ENCODE measurements at places on chromosomes 12 and 14.
A peak's percentile ranks its signal among the peaks of the same experiment; 100 is the strongest.

- no peak for DNase-seq
These were observed 933.1 kb upstream of the FBXO33 start for GRCh38 chr14:40365305-40365704.

- DNase-seq = no peak
These were observed 19.9 kb downstream of the TTC7B start for GRCh38 chr14:90796329-90796728.

GRCh38 chr14:31578266-31578665, 17.1 kb downstream of the NUBPL start:
- no peak for DNase-seq

DNA sequence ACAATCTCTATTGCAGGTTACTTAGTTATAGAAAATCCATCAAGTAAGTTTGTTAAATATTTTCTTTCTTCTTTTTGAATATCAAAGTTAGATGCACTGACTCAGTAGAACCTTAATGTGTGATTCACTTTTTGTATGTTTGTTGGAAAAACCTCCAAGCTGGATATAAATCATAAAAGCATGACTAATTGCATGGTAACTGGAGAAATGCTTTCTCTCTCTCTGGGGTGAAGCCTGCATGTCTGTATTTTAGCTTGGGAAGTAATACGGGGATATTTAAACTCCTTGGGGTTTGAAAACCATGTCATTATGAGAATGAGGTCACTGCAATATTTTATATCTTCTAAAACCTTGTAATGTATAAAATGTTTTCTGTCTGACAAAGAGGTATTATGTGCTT, 58.6 kb upstream of the MYF6 start:
- no peak for DNase-seq

- no peak for DNase-seq
These were observed 644 bp upstream of the PPP4R4 start for GRCh38 chr14:94173471-94173884.

DNA sequence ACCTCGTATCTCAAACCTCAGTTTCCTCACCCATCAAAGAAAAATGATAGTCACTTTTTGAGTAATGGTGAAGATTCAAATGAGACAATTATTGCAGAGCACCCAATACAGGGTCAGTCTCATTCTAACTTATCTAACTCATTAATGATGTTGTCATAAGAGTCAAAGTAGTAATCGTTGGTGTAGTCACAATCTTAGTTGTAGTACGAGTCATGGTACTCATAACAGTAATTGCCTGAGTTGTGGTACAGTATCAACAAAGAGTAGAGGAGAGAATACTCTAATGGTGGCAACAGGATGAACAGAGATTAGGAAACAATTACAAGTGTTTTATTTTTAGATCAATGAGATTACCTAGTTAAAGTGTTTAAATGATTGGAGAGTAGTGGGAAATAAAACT, 93.6 kb upstream of the TMTC2 start:
- no peak for DNase-seq

DNA sequence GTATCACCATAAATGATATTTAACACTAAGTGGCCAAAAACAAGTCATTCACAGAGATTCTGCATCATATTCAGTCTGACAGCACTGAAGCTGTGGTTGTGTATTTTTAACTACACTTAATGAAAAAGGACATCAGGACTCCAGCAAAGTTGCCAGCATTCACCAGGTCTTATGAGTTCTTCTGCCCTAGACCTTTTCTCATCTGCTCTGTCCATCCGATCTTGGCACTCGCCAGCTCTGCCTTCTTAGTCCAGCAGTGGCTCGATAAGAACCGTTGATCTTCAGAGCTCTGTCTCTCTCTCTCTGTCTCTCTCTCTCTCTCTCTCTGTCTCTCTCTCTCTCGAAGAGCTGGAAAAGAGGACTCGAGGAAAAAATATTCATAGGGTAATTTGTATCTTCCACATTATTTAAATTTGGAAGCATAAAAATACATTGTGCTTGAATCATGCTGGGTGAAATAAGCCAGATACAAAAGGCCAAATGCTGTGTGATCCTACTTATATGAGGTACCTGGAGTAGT, 232.2 kb downstream of the FBXL14 start:
- DNase-seq = no peak

DNA sequence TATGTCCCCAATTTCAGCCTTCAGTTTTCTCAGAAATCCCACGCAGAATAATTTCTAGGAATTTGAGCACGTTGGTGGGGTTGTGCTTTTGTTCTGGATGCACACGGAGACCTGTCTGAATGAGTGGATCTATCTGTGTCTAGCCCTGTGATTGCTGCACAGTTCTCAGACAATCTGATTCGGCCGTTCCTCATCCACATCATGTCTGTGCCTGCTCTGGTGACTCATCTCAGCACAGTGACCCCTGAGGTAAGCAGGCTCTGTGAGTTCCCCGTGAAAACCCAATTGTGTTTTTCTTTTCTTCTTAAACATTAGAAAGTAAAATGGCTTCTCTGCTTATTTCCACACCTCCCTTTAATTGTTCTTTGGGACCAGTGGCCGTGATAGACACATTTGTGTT, 20.2 kb downstream of the UBE3B start:
- no peak for DNase-seq

GRCh38 chr12:131681257-131681620, 29.7 kb upstream of the SFSWAP start:
- DNase-seq = no peak

DNA sequence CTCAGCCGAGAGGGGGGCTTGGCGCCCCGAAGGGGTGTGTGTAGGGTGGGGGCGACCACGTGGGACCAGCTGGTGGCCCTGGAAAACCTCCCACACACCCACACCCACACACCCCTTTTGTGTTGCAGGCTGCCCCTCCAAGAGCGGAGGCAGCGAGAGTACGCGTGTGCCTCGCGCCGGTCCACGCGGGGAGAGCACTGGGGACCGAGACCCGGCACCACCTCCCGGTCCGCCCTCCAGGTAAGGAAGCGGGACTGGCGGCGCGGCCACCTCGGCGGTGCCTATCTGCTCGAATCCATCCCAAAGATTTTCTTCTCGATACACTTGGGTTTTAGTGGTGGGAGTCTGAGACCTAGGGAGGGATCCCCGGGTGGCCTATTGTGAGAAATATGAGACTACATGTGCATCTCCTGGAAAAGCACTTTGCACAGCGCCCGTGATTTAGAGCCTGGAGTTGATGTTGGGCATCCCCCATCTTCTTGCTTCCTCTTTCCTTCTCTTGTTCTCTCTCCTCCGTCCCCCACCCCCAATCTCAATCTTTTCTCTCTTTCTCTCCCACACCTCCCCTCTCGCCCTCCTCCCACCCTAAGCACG, 393 bp downstream of the SYT1 start:
- peak; percentile 41 for DNase-seq

- DNase-seq = no peak
These were observed 834.1 kb downstream of the TRHDE start for GRCh38 chr12:73106296-73106695.

DNA sequence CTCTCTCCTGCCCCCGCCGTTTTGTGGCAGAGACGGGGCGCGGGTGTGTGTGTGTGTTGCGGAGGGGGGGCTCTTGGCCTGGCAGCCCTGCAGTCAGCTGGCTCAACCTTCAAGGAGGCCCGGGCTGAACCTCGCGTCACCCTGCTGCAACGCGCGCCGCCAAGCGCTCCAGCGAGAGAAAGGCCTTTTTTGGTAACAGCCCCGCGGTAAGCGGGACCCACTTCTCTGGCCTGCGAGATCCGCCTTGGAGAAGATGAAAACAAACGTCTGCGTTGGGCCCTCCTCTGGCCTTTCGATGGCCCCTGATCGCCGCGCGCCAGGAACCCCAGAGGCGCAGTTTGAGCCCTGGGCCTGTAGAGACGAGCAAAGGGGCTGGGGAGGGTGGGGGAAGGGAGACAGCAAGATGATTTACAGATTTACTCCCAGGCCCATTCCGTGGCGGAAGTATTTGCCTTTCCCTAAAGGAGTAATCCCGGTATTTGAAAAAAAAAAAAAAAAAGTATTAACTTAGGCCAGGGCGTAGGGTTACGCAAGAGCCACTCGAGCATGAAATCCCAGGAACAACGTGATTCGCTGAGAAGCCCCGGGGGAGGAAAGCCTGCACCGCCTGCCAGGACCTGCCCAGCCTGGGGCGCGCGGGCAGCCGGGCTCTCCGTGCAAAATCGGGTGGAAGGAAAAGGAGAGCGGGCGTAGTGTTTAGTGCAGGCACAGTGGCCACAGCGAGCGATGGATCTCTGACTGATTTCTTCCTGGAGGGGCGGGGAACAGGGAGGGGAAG, 4.5 kb upstream of the IRF2BPL start:
- DNase-seq = peak; percentile 97

- no peak for DNase-seq
These were observed 309.3 kb downstream of the MED13L start for GRCh38 chr12:115968211-115968610.

- no peak for DNase-seq
These were observed 61.2 kb upstream of the VASH1 start for GRCh38 chr14:76699939-76700590.

DNA sequence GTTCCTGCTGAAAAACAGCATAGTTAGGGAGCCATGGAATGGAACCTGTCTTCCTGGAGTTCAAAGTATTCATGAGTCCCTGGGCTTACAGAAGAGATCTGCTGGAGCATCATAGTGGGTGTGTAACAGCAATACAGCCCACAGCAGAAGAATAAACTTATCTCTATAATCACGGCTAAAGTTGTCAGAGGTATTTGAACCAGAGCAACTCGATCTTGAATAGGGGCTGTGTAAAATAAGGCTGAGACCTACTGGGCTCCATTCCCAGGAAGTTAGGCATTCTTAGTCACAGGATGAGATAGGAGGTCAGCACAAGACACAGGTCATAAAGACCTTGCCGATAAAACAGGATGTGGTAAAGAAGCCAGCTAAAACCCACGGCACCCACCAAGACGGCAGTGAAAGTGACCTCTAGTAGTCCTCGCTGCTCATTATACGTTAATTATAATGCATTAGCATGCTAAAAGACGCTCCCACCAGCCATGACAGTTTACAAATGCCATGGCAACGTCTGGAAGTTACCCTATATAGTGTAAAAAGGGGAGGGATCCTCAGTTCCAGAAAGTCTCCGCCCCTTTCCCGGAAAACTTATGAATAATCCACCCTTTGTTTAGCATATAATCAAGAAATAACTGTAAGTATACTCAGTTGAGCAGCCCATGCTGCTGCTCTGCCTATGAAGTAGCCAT, 223.4 kb downstream of the PCNX1 start:
- DNase-seq = no peak

DNA sequence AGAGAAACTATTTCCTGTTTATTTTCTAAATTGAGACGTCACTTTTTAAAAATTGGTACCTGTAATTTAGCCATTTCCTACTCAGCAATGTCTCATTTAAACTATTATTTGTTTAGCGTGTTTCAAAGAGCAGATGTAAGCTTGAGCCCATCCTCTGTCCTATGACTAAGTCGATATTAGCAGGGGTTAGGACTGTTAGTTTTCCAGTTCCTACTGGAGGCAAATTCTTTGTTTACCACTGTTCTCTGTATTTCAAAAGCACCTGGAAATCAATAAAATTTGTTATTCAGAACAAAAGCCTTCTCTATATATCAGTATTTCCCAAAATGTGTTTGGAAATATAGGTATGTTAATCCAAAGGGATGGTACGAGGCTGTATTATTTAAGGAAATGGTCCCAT, 42.4 kb downstream of the MDM2 start:
- DNase-seq = no peak

DNA sequence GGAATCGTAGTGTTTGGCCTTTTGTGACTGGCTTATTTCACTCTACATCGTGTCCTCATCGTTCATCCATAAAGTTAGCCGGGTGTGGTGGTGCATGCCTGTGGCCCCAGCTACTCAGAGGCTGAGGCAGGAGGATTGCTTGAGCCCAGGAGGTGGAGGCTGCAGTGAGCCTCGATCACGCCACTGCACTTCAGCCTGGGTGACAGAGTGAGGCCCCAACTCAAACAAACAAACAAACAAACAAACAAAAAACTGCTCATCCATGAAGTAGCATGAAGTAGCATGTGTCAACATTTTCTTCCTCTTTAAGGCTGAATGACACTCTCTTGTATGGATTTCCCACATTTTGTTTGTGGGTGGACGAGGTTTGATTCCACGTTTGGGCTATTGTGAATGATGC, 44.0 kb upstream of the MEG3 start:
- DNase-seq = no peak

DNA sequence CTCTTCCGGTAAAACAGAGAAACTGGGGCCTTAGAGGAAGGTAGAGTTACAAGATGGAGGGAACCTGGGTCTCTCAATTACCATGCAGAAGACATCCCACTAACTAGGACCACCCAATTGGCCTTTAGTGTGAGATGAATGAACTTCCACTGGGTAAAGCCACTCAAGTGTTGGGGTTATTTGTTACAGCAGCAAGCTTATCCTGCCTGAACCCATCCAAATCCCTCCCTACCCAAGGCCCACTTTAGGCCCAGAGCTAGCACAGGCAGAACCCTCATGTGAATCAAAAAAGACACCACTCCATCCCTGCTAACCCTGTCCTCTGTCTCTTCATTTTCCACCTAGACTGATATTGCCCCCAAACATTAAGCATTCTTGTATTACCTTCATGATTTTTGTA, 746.7 kb upstream of the TBX3 start:
- DNase-seq = no peak

DNA sequence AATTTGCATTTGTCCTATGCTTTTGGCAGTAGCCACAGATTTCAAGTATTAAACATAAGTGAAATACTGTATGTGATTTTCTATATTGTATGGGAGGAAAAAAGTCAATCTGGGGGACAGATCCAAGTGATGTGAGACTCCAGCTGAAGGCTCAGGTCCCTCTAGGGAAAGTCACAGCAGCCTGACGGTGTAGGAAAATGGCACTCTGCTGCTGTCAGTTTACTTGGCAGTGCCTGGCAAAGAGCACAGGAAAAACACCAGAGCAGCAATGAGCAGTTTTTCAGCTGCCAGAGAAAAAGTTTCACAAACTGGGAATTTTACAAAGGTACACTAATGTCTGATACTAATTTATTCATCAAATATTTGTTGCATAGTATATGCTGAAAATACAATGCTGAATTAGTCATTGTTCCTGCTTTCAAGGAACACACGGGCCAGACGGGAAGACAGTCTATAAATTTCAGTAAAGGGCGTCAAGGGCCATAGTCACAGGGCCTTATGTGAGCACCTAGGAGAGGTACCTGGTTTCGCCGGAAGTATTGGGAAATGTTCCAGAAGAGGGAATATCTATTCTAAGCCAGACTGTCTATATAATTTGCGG, 66.2 kb upstream of the SLC38A2 start:
- DNase-seq = no peak

GRCh38 chr12:62006076-62006732, 254.0 kb upstream of the USP15 start:
- DNase-seq = peak; percentile 14

GRCh38 chr14:37591941-37592481, 3.0 kb downstream of the FOXA1 start:
- DNase-seq = no peak

Measured in NCI-H1694 treated with DMSO at 0.1 percent for 48 hours (cell line).